ENCODE measurements at places on chromosomes 2 and 18.

DNA sequence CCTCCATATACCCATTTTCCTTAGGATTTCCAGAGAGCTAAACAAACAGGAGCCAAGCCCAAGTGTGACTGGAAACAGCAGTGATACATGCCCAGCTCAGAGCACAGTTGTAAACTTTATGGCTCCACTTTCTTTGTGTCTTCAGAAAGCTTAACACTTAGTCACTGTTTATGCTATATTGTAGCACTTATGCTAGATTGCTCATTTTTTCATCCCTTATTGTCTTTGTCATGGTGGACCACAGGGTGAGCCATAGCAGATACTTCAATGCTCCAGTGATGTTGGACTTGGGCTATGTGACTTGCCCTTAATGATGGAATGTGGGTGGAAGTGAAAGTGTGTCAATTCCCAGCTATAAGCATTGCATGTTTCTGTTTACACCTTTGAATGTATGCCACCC is 401.6 kb downstream of the METTL4 start:
- H3K36me3 ChIP-seq = no peaks in the 10 kb centered on the region
- no peaks in the 10 kb centered on the region for H3K4me1 ChIP-seq
- H3K27me3 ChIP-seq = no peaks in the 10 kb centered on the region
- no peak for DNase-seq
- H3K4me3 ChIP-seq = no peak overlapping the region

DNA sequence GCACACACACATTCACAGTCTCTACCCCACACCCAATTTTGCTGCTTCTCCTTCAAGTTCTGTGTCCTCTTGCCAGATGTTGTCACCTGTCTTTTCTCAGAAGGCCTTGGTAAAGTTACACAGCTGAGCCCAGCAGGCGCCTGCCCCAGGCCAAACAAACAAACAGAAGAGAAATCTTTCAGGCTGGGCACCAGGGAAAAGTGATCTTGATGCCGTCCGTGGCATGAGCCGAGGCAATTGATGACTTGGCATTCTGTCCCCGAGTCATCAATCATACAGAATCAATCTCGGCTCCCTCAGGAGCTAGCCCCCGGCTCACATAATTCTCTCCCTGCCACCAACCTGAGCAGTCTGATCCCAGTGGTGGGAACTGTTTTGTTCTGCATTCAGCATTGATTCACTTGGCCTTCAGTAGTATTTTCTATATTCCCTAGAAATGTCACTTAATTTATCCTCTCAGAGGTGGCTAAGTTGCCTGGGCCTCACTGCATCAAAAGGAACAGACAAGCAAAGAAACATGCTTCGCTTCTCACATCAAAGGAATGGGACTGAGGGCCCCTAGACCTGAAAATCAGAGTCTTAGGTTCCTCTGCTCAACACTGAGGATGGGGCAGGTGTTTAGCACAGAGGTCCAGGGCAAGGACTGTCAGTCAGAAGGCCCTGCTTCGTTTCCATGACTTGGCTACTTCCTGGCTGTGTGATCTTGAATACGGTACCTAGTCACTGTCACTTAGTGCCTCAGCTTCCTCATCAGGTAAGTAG is 278.8 kb upstream of the CELF4 start:
- H3K4me1 ChIP-seq = no peaks in the 10 kb centered on the region
- no peak for DNase-seq
- H3K27ac ChIP-seq = no peak overlapping the region
- H3K4me3 ChIP-seq = no peak overlapping the region

GRCh38 chr2:96551605-96552314 is 15.2 kb downstream of the ARID5A start:
- no peaks in the 10 kb centered on the region for H3K27me3 ChIP-seq
- peaks cover 31% of the 10 kb centered on the region for H3K36me3 ChIP-seq
- no peak overlapping the region for H3K27ac ChIP-seq
- H3K4me3 ChIP-seq = no peak overlapping the region

DNA sequence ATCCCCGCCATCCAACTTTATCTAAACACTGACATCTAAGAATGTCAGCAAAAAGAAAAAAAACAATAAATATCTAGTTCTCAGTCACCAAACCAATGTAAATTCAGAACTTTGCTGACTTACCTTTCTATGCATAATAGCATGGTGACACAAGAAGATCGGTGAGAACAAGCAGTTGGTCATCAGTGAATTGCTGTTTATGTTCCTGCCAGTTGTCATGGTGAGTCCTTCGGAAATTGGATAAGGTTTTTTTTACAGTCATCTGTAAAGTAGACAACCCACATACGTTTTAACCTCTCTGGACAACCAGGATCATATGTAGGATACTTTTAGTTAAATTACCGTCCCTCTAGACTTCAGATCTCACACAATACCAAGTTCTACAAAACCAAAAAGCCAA is 6.2 kb upstream of the GPR75 start:
- H3K27me3 ChIP-seq = no peaks in the 10 kb centered on the region
- H3K4me3 ChIP-seq = no peak overlapping the region
- no peaks in the 10 kb centered on the region for H3K4me1 ChIP-seq

DNA sequence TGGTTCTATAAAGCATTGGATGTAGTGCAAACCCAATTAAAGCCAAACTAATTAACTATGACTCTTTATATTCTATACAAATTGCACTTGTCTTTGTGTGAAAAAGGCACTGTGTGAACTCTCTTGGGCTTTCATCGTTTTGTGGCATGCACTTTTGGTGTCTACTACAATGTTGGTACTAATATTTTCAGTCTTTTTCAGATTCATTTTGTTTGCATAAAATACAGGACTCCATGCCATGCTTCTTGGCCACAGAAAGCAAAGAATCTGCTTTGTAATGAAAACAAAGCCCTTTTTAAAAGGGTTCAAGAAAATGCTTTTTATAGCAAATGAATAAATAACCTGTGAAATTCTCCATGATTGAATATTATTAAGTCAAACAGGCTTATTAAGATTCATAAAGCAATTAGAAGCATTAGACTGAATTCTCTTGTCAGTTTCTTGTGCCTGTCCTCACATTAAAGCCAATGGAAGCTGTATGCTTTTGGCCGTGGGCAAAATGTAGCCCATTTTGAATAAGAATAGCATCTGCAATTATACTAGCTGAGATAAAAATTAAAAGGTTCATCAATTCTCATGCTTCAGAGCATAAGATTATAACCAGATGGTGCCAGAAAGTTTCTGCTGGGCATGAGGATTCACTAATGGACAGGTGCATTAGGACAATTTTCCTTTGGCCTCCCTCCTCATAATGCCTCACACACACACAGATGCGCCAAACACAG is 1665.2 kb downstream of the SUCLG1 start:
- H3K27ac ChIP-seq = no peak overlapping the region
- no peaks in the 10 kb centered on the region for H3K36me3 ChIP-seq
- no peak for DNase-seq
- no peak overlapping the region for H3K4me3 ChIP-seq

DNA sequence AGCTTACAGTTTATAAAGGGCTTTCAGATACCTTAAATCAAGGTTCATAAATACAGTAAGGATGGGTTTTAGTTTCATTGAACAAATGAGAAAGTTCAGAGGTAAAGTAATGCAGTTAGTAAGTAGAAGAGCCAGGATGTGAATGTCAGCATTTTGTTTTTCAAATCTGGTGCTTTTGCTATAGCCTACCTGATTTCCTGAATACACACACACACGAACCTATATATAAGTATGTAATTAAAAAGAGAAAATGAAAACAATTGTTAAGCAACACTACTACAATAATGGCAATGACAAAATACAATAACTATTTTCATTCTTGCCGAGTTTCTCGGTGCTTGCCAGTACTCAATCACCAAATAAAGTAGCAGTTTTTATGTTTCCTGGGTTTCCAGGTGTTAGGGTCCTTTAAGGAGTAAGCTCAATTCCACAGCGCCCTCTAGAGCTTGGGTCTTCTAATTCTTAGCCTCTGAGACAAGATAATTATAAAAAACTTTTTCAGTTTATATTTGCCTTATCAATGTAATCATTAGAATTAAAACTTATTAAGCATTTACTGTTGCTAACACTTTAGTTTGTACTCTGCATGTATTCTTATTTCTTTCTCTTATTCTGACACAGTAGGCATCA is 512.9 kb upstream of the ACVR2A start:
- H3K36me3 ChIP-seq = no peaks in the 10 kb centered on the region
- peak; percentile 36 for DNase-seq
- no peak overlapping the region for H3K4me3 ChIP-seq
- peaks cover 6% of the 10 kb centered on the region for H3K4me1 ChIP-seq
- H3K27ac ChIP-seq = no peak overlapping the region

DNA sequence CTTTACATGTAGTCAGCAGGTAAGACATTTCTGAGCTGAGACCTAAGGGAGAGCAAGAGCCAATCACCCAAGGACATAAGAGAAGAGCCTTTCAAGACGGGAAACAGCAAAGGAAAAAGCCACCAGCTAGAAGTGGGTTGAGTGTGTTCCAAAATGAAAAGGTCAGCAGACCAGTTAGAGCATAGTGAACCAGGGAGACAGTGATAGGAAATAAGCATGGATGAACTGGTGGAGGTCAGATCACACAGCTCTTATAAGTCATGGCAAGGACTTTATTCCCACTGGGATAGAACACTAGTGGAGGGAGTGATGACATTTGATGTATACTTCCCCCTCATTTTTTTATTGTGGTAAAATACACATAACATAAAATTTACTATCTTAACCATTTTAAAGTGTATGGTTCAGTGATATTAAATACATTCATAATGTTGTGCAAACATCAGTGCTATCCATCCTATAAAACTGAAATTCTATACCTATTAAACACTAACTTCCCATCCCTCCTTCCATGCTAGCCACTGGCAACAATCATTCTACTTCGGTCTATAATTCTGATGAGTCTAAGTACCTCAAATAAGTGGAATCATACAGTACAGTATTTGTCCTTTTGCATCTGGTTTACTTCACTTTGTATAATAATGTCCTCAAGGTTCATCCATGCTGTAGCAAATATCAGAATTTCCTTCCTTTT is 155.8 kb upstream of the WDSUB1 start:
- H3K36me3 ChIP-seq = peaks cover 5% of the 10 kb centered on the region
- no peak overlapping the region for H3K4me3 ChIP-seq
- no peak overlapping the region for H3K27ac ChIP-seq
- H3K4me1 ChIP-seq = peaks cover 17% of the 10 kb centered on the region
- DNase-seq = no peak

DNA sequence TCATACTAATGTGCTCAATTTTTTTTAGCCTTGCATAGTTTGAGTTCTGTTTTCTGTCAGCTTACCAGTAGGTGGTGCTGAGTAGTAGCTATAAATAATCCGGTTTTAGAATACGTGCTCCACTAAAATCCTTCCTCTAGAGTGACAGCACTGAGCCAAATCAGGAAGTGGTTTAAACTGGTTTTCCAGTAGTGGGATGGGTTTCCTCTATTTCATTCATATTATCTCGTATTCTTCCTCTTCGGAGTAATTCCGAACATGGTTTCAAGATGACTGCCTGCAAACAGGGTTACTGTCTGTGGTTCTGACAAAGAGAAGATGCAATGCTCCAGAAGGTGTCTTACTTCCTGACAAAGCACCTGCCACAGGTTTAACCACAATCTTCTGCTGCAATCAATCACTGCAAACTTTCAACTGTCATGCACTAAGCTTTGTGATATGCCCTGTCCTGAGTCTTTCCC is 496.9 kb upstream of the VRK2 start:
- H3K4me3 ChIP-seq = no peak overlapping the region
- H3K27ac ChIP-seq = no peak overlapping the region
- H3K36me3 ChIP-seq = no peaks in the 10 kb centered on the region
- DNase-seq = no peak
- peaks cover 7% of the 10 kb centered on the region for H3K4me1 ChIP-seq
- H3K27me3 ChIP-seq = no peaks in the 10 kb centered on the region

DNA sequence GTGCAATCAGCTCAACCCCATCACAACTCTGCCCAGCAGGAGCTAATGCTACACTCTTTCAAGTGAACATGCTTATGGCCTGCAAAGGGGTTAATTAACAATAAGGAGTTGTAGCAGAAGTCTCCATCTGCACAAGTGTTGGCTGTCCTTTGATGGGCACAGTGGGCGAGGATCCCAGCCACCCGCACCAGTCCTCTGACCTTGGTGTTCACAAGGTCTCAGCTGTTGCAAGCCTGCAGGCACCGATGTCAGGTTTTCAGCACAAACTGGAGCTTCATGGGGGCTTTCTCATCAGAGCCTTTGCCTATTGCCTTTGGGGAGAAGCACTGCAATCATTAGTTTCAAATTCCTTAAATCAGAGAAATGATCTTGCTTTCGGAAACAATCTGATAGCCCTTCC is 60.9 kb upstream of the TMEM178A start:
- H3K4me3 ChIP-seq = no peak overlapping the region
- no peaks in the 10 kb centered on the region for H3K4me1 ChIP-seq
- peaks cover 11% of the 10 kb centered on the region for H3K27me3 ChIP-seq
- no peak for DNase-seq

- H3K4me3 ChIP-seq = no peak overlapping the region
- DNase-seq = no peak
- no peaks in the 10 kb centered on the region for H3K27me3 ChIP-seq
- H3K27ac ChIP-seq = no peak overlapping the region
- no peaks in the 10 kb centered on the region for H3K36me3 ChIP-seq
- H3K4me1 ChIP-seq = no peaks in the 10 kb centered on the region
Observed at GRCh38 chr2:191234376-191234775, 10.8 kb upstream of the MYO1B start.

DNA sequence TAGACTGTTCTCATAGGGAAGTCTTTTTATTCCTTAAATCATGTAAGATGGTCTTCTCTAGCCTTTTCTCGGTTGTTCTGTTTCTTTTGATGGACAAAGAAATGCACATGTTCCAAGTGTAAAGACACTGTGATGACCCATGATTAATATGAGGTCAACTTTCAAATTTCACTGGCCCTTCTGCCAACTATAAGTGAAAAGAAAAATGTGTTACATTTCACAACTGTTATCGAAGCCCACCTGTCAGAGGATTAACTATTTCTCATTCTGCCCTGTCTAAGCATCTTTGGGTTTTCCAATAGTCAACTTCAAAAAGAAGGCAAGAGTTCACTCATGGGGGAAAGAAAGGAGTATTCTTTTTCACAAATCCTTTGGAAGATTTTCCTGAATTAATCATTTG is 3.3 kb downstream of the RDH14 start:
- peaks cover 53% of the 10 kb centered on the region for H3K36me3 ChIP-seq
- no peak overlapping the region for H3K4me3 ChIP-seq
- H3K4me1 ChIP-seq = peaks cover 34% of the 10 kb centered on the region
- no peak overlapping the region for H3K27ac ChIP-seq
- no peak for DNase-seq

- peaks cover 36% of the 10 kb centered on the region for H3K27me3 ChIP-seq
- peaks cover 7% of the 10 kb centered on the region for H3K36me3 ChIP-seq
- H3K27ac ChIP-seq = no peak overlapping the region
- H3K4me1 ChIP-seq = peaks cover 15% of the 10 kb centered on the region
- DNase-seq = no peak
Observed at GRCh38 chr18:28175150-28175929, 1.6 kb downstream of the CDH2 start.

DNA sequence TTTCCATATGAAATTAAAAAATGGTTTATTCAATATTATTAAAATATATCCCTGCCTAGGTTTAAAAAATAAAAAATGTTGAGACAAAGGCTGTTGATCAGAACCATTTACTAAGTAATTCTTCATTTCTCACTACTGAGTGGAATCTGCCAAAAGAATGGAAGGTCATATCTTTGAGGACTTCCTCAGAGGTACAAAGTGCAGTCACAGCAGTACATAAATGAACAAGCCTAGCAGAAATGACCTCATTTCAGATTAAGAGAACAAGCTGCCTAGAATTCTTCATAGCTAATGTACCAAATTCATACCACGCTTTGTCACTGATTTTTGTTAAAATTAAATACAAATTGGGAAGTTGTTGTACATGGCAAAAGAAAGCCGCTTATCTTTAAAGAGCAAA is 318.9 kb upstream of the TFPI start:
- no peaks in the 10 kb centered on the region for H3K36me3 ChIP-seq
- H3K27me3 ChIP-seq = no peaks in the 10 kb centered on the region

- H3K4me1 ChIP-seq = peaks cover 35% of the 10 kb centered on the region
- no peak for DNase-seq
- peak overlapping the region; percentile 85 for H3K4me3 ChIP-seq
- H3K27ac ChIP-seq = peak overlapping the region; percentile 89
- no peaks in the 10 kb centered on the region for H3K27me3 ChIP-seq
Observed at GRCh38 chr18:35343488-35343935, 708 bp downstream of the ZNF24 start.

Data from activated CD8-positive, alpha-beta T cell treated with anti-CD3 and anti-CD28 coated beads, Interleukin-2, amount 10 ng/mL, durations not matched to agents 7 days and 5 days (primary cell).